ENCODE measurements at places on chromosomes 3 and 15.

- no peak for DNase-seq
These were observed 25.5 kb upstream of the FLNB start for GRCh38 chr3:57982561-57983243.

DNA sequence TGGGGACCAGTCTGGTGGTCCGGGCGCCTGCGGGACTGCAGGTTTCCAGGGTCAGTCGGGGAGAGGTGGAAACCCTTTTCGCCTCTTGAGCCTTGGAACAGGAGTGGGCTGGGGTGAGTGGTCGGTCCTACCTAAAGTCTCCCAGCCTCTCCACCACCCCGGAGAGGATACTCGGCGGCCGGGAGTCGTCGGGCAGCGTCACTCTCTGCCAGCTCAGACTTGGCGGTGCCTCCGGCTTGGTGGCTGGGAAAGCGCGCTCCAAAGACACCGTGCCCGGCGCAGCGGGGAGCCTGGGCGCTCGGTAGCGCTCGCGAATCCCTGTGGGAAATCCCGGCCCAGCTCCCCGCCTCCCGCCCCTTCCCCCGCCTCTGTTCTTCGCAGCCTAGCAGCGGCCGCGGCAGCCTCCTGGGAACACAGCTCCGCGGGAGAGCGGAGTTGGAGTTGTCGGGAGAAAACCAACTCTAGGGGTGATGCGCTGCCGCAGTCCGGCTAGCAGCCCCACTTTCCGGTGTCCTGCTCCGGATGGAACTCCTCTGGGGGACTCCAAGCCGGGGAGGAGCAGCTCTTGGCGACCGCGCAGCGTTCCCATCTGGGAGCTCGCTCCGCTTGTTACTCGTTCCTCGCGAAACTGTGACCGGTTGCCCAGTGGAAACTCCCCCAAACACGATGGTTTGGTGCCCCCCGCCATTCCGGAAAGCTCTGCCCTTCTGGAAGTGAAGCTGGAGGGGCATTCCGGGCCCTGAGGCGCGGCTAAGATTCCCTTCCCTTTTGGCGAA, 1.4 kb downstream of the EPHB1 start:
- DNase-seq = peak; percentile 39

- DNase-seq = no peak
These were observed 90.9 kb downstream of the RORA start for GRCh38 chr15:61138156-61138555.

- no peak for DNase-seq
These were observed 200.1 kb downstream of the KCNMB2 start for GRCh38 chr3:178736300-178736699.

DNA sequence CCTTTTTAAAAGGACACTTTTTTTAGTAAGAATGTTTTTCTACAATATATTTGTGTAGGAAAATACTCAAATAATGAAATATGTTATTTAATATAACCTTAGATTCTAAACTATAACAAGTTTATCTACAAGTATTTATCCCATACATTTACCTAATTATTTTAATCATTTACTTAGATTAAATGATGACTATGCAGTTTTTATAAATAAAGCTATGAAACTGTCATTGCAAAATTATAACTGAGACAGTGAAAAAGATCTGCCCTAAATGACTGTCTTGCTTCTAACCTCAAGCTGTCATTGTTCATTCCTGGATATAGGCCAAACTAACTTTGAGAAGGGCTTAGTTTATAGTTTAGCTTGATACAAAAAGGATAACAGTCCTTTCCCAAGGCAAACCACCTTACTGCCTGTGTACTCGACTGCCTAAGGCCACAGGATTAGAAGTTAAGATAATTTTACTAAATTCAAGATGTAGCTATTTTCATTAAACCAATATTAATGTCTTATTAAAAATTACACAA, 84.1 kb downstream of the GLDN start:
- DNase-seq = no peak

- DNase-seq = no peak
These were observed 494.0 kb upstream of the NR2F2 start for GRCh38 chr15:95836536-95836935.

- no peak for DNase-seq
These were observed 305.5 kb upstream of the DPH6 start for GRCh38 chr15:35851491-35851890.

DNA sequence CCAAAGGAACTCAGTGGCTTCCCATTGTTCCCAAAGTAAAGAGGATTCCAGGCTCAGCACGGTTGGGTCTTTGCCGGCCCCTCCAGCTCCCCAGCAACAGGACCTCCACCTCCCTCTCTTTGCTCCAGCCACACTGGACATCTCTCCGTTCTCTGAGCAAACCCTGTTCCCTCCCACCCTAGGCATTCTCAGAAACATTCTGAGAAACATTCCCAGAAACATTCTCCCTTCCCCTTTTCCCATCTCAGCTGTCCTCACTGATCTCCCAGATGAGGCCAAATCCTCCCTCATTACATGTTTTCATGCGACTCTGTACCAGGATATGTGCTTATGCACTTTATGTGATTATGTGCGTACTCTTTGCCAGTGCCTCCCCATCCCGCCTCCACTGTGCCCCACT, 14.1 kb downstream of the CCDC33 start:
- DNase-seq = no peak
